Caki2 (cell line): ENCODE measurements at places on chromosomes 4 and X. TPM values are rescaled to one million over a fixed set of nuclear protein-coding genes. Genes with fewer than 3 reads are reported as not detected.

DNA sequence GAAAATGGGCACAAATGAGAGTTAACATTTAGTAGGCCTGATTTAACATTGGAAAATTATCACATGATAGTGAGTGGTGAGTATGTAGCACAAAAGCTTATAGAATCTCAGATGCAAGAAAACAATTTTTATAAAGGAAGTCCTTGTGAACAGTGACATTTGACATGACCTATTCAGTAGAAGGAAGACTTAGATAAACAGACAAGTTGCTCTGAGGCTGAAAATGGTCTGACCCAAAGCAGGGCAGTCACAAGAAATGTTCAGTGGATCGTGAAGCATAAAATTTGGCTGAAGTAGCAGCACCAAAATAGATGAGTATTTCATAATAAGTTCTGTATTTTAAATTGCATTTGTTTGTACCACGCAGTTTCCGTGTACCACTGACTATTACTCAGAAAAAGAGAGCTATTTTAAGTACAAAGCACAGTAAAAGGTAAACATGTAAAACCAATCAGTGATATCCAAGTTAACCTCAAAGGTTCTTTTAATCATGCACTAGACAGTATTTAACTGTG, 605.7 kb upstream of the PABPC4L start:
- peak; percentile 29 for DNase-seq

GRCh38 chr4:165813606-165814005, 59.4 kb upstream of the TLL1 start:
- no peak for DNase-seq

GRCh38 chr4:10223782-10224181, 107.2 kb upstream of the WDR1 start:
- DNase-seq = no peak

Gene AFM
- total RNA-seq = not detected in 2 replicates

Gene FAM199X
- total RNA-seq = 11.4 and 14.2 TPM in 2 replicates

- DNase-seq = no peak
Observed at GRCh38 chr4:80012291-80012690, 60.7 kb downstream of the ANTXR2 start.

Gene GAGE12H
- not detected in 2 replicates for total RNA-seq

GRCh38 chrX:8647176-8647575, 84.8 kb downstream of the ANOS1 start:
- DNase-seq = no peak

DNA sequence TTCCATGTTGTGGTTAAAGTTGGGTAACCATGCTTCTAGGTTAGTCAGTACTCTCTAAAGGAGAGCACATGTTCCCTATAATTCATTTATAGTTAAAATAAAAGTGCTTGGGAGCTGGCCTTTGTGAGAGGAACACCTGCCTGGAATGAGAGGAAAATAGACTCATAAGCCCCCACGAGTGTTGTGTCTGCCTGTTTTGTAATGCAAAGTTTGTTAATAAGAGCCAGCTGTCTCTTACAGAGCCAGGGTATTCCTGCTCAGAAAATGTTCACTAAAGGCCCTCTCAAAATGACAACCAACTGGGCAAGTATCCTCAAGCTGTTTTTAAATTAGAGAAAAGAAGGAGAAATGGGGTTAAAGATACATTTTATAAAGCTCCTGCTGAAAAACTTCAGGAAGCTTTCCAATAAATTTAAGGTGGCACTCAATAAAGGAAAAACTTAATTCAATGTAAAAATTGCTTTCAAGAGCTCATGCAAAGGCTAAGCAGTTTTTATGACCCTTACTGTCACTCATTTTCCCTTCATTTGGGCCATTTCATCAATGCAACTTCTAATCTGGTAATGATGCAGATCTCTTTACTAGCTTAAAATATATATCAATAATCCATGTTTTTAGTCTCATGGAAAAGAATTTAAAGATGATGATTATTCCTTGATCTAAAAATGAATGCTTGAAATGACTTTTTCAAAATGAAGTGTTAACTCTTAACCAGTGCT, 793.6 kb downstream of the STPG2 start:
- DNase-seq = no peak

Gene KIAA0232
- 6.2 and 33.7 TPM in 2 replicates for total RNA-seq

Gene FAM200B
- 38.7 and 47.7 TPM in 2 replicates for total RNA-seq

GRCh38 chrX:152642931-152643564, 5.4 kb downstream of the GABRQ start:
- DNase-seq = no peak

DNA sequence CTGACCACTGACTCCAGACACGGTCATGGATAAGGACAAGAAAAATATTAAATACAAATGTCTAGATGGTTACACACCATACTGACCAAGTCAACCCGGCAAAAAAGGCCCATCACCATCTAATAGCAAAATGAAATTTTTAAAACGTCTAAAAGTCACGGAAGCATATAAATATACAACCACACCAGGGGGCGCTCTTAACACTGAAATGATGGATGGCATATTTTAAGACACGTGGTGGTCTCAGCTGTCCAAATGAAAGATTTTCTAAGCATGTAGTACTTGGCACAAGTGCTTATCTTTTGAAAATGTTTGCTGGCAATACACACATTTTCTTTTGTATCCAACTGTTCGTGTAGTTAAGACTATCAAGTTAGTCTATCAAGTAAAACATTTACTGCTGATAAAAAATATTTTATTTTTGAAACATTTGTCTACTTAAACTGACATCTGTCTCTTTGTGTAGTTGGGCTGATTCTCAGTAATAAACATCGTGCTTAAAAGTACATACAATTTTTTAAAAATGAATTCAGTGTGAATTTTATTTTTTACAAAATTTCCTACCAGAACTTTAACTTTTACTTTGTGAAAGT, 64.6 kb downstream of the COX7B2 start:
- DNase-seq = peak; percentile 12

GRCh38 chrX:153944140-153944799, at the start of gene RENBP:
Gene RENBP, minus strand, starts transcription at chrX:153944643. Its CDS starts 33 bp downstream, at chrX:153944610.
- DNase-seq = no peak

Gene PALLD
- 95.9 and 130 TPM in 2 replicates for total RNA-seq

Gene ANAPC10
- total RNA-seq = 44.5 and 47.4 TPM in 2 replicates

Gene AVPR2
- 0.09 TPM in 1 of 2 replicates, not detected in the other for total RNA-seq

GRCh38 chr4:144659447-144659846, 13.5 kb downstream of the HHIP start:
- DNase-seq = no peak

DNA sequence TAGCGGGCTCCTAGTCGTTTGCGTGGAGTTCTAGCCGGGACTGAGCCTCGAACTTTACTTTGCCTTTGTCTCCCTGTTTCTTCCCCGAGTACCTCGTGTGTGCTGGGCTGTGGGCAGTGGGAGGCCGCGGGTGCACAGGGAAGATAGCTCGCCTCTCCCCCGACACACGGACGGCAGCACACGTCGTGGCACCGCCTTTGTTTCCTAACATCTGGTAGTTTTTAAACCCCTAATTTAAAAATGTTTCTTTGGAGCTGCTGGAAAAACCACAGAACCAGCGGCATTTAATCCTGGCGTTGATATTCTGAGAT, 866 bp downstream of the RBM46 start:
- no peak for DNase-seq
